ENCODE measurements at places on chromosomes 7 and 10. TPM values are rescaled to one million over a fixed set of nuclear protein-coding genes. Genes with fewer than 3 reads are reported as not detected.
A peak's percentile ranks its signal among the peaks of the same experiment; 100 is the strongest.

DNA sequence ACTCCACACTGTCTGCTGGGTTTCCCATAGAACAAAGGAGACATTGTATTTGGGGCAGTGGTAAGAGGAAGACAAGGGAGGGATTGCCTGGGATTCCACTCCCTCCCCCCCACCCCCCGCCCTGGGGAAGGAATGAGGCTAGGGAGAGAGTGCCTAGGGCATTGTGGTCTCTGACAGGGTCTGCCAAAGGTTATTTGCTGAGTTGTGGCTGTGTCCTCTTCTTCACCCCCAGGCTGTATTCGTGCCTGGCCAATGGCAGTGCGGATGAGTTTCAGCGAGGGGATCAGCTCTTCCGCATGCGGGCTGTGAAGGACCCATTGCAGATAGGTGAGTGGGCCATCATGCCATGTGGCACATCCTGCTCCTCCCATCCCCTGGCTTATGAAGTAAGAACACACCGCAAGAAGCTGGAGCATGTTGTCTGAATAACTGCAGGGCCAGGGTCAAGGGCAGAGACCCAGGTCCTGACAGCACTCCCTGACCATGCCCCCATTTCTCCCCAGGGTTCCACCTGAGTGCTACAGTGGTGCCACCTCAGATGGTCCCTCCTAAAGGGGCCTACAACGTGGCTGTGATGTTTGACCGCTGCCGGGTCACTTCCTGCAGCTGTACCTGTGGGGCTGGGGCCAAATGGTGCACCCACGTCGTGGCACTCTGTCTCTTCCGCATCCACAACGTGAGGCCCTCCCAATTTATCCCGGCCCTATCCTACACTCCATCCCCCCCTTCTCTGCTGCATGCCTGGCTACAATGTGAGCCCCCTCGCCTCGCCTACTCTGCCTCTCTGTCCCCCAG, 3.7 kb downstream of the ZSWIM8 start:
- no peak for DNase-seq

GRCh38 chr7:69204943-69205342, 393.3 kb upstream of the AUTS2 start:
- no peak for DNase-seq

DNA sequence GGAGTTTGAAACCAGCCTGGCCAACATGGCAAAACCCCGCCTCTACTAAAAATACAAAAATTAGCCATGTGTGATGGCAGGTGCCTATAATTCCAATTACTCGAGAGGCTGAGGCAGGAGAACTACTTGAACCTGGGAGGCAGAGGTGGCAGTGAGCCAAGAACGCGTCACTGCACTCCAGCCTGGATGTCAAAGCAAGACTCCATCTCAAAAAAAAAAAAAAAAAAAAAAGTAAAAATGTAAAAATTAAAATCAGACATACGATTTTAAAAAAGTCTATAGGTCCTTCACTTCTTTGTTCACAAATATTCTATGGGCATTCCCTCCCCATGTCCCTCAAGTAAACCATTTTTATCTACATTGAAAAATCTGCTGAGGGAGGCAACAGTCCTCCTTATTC, 34.9 kb upstream of the TLL2 start:
- no peak for DNase-seq

DNA sequence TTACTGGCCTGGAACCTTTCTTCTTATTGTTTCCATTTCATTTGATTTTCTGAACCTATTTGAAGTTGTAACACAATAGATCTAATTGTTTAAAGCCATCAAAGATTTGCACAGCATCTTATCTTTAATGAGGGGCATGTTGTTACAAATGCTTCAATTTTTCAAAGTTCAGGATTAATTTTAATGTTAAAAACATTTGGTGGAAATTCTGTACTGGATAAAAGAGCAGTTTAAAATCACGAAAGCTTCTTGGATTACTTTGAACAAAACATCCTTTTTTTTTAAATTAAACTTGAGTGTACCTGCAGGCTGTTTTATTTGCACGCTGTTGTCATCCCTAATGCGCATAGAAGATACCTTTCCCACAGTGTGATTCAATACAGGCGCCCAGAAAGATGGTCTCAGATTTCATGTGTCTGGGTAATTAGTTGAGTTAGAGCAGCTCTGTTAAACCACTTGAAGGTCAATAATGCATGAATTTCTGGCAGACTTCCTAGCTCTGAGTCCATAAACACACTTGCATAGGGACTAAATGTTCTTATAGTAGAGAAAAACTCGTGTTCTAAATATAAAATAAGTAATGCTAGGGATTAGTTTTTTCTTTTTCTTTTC, 29.3 kb upstream of the DDX50 start:
- peak; percentile 29 for DNase-seq

- no peak for DNase-seq
Observed at GRCh38 chr7:95619921-95620320, 23.6 kb upstream of the PDK4 start.

GRCh38 chr10:4234661-4235060, 449.7 kb upstream of the KLF6 start:
- DNase-seq, result no peak

DNA sequence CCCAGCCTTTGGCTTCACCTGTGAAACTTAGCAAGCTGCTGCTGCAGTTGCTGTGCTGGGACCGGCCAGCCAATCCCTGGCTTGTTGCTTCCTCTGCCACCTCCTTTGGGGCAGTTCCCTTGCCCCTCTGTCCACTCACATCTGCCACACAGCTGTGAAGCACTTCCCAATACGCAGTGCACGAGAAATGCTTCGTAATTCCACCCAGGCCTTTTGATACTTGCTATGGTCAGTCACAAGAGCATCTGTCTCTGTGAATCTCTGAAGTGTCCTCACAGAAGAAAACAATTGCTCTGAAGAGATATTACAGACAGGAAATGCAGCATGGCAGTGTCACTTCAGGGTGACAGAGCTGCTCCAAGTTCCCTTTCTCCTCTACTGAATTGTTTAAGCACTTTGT, 208.5 kb downstream of the PTEN start:
- DNase-seq, result no peak

- DNase-seq, result no peak
Observed at GRCh38 chr10:58779594-58779993, 266.9 kb downstream of the BICC1 start.

The MRM2 gene
- 21.1 TPM for total RNA-seq

DNA sequence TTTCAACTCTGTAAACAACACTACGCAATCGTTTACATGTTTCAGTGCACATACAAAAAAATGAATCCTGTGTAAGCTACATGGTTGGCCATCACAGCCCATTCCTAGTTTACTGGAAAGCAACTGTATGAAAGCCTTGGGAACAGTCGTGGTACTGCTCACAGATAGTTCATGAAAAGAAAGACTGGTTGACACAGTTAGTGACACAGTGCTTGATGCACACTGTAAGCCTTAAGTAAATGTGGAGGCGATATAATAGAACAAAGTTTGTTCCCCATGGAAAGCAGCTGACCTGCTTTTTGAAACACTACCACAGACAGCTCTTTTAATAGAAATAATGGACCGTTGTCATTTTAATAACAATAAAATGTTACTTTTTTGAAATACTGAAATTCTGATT, 5.1 kb downstream of the CACNA2D1 start:
- no peak for DNase-seq

DNA sequence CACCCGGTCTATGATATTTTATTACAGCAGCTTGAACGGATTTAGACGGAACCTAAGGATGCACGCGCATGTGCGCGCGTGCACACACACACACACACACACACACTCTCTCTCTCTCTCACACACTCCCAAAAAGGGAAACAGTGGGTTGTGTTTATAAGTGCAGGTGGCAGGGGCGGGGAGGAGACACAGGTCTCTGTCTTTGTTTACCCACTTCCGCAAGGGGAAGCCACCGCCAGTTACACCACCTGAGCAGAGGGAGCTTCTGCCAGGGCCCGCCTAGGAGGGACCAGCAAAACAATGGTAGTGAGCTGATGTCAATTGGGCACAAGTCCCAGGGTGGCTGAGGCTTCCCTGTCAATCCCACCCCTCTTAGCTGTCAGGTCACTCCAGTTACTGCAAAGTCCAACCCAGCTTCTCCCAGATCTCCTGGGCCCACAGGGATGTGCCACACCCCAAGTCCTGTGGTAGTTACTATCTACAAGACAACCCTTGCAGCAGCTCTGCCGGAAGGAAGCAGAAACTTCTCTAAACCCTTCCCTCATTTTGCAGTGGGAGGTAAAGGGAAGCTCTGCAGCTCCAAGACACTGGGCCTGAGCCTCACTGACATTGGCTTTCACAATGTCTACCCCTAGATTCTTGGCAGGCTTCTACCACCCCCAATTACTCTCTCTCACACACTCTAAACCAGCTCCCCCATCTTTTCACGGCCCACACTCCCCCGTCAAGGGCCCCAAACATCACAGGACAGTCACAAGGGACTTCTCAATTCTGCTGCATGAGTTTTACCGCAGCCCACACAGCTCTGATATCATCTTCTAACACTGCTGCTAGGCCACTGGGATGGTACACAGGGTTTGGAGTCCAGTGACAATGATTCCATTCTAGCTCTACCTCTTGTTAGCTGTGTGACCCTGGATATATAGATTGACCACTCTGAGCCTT, 17.6 kb downstream of the ANXA11 start:
- no peak for DNase-seq

The CALML3 gene
- total RNA-seq, result 1.0 TPM

The COPG2 gene
- total RNA-seq, result 26.6 TPM

The FMC1 gene
- total RNA-seq, result 7.0 TPM

DNA sequence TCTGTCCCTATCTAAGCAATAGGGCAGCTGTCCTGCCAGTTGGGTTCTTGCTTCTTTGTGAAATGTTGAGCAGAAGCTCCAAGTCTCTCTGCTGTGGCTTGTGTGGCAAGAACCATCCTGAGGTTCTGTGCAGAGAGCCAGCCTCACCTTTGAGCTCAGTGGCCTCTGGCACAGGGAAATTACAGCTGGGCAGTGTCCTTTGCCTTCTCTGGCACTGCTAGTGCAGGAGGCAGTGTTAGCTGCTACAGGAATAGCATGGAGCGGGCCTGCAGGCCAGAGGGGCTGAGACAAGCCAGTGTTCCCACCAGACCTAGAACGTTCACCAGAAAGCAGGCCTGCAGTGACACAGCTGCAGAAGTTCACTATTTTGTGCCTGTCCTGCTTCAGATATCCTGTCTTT, 1.8 kb downstream of the PRXL2A start:
- no peak for DNase-seq

- peak; percentile 61 for DNase-seq
Observed at GRCh38 chr10:72243822-72244437, 27.9 kb upstream of the ASCC1 start.

GRCh38 chr10:1396297-1396635, 340.1 kb downstream of the WDR37 start:
- no peak for DNase-seq

DNA sequence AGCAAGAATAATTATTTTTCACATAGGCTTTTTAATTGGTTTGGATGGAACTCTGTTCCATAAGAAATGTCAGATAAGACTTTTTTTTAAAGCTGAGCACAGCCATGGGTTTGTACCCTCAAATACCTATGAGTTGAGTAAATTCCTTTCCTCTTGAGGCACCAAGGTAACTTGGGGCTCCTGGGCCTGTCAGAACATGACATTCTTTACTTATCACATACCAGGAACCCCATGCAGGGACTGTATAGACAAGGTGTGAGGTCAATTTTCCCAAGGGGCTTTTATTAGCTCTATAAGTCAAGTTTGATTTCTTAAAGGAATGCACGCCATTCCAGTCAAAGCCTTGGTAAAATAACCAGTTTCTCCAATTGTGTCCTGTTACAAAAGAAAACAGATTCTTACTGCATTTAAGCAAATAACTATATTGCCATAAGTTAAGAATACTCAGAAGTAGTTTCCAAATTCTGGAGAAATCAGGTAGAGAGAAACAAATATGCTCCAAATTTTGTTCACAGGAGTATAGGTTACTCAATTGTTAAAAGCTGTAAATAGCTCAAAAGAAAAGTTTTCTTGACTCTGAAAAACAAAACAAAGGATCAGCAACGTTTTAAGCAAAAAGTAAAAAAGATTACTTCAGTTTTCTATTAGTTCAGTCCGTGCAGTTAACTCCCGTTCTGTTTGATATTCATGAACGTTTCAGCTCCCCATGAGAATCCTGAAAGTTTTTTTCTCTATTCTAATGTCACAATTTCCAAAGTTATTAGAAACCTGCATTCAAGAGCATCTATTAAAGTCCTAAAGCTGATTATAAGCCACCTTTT, 167.5 kb upstream of the NAMPT start:
- DNase-seq, result peak; percentile 83

GRCh38 chr10:129773359-129773990, 190.6 kb downstream of the EBF3 start:
- DNase-seq, result no peak

- no peak for DNase-seq
Observed at GRCh38 chr10:1253523-1254353, 197.6 kb downstream of the WDR37 start.

DNA sequence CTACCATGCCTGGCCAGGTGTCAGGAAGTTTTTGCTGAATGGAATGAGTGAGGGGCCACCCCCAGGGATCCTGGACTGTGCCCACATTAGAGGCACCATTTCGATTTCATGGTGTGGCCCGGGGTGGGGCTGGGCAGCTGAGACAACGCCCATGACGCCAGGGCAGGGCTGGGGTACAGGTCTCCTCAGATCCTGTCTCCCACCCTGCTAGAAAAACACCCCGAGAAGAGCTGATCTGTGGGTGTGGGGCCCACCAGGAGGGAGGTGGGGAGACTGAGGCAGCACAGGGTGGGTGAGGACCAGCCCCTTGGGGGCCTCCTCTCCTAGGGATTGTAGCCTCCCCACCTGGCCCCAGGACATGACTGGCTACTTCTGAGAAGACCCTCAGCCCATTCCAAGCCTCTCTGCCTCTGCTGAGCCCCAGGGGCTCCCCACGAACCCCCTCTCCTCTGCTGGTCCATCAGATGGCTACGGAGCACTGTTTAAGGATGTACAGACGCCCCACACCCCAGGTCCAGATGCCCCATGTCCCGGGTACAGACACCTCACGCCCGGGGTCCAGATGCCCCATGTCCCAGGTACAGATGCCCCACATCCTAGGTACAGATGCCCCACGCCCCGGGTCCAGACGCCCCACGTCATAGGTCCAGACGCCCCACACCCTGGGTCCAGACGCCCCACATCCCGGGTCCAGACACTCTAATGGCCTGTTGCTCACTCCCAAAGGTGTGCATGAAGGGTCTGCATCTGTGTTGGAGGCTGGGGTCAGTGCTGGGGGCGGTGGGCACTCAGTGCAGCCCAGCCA, 99.4 kb downstream of the MICALL2 start:
- DNase-seq, result no peak

The HOXA2 gene
- not detected for total RNA-seq

The TFR2 gene
- total RNA-seq, result 0.13 TPM

DNA sequence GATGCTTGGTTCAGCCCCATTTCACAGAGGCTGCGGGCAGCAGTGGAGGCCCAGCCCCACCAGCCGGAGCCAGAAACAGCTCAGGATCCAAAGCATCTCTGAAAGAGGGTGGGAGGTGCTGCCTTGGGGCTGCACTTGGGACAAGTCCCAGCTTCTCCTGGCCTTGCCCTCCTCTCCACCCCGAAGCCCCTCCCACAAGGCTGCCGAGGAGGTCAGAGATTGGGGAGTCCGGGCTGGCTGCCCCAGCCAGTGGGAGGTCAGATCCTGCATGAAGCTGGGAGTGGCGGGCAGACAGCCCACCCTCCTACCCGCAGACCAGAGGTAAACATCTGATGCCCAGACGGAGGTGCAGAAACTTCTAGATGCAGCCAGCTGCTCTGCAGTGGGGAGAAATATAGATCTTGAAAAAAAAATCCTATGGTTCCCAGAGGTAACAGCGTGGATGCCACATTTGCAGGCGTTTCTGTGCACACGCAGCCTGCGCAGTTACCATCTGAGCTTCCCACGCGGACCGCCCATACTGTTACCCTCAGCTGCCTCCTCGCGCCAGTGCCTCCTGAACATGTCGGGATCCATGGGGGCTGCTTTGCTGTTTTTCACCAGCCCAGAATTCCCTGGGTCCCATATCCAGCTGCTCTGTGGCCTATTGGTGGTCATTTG, 36.9 kb upstream of the GNA12 start:
- no peak for DNase-seq

The FAM25A gene
- 4.7 TPM for total RNA-seq

Data from bronchial epithelial cell (primary cell).